Bronchial epithelial cell (primary cell): ENCODE measurements at places on chromosomes 7 and 10.

DNA sequence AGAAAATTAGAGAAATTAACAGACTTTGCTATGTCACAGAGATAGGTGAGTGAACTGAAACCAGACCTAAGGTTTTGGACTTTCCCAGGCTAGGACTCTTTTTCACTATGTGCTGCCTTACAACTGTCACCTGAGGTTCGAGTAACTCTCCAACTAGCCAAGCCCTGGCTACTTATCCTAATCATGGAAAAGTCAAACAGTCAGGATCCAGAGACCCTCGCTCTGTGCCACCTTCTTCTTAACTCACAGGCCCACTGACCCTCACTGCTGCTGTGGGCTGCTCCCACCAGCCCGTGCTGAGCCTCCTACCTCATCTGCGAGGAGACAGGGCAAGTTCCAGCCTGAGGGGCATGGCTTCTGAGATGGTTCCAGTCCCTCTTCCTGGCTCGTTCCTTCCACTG lies 211.4 kb upstream of the KLF14 start:
- DNase-seq: peak; percentile 37

GRCh38 chr7:44748045-44748947 lies at the start of gene ZMIZ2:
Gene ZMIZ2 (plus strand): TSS chr7:44748847. CDS start chr7:44756250, 7,403 bp downstream.
- peak; percentile 57 for DNase-seq

GRCh38 chr10:1228467-1228975 lies 172.3 kb downstream of the WDR37 start:
- DNase-seq: no peak

- no peak for DNase-seq
These were observed 259.6 kb downstream of the RPS24 start for GRCh38 chr10:78292982-78293865.

DNA sequence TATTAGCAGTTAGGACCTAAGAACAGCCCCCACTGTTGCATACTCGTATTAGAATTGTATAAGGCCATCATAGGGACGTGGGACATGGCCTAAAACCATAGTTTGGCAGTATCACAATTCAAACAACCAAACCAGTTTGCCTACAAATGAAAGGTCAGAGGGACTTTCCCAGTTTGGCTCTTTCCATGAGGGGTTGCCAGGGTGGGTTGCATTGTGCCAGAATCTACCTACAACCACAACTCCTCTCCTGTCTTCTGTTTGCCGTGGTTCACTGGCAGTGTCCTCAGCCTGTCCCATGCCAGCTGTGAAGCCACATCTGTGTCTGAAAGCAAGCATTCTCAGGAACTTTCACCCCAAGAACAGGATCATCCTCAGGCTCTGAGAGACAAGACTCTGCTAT lies 44.5 kb downstream of the PIK3AP1 start:
- no peak for DNase-seq

- DNase-seq: peak; percentile 32
These were observed 14.7 kb downstream of the CDNF start for GRCh38 chr10:14822879-14823755.

DNA sequence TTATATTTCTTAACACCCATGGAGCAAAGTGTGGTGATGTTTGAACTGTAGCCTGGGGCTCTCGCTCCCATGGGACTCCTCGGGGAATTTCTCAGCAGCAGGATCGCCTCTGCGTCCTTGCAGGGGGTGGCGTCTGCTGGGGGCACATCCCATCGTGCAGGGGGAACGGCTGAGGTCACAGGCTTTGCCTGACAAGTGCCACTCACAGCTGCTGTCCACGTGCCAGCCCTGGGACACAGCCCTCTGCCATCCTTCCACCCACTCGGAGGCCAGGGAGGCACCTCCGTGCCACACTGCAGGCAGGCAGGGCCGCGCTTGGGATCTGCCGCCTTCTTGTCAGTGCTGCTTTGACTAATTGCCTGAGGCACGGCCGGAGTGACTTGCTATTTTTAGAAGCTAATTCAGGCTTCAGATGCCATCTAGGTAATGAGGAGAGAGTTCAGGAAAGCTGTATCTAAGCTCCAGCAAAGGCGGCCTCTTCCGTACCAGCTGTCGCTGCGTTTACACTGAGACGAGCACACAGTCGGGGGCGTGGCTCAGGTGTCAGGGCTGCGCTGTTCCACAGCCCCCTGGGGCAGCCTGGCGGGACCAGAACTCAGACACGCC lies 45.7 kb downstream of the PITRM1 start:
- no peak for DNase-seq

- no peak for DNase-seq
These were observed 270.8 kb downstream of the ELFN1 start for GRCh38 chr7:1940863-1941262.

DNA sequence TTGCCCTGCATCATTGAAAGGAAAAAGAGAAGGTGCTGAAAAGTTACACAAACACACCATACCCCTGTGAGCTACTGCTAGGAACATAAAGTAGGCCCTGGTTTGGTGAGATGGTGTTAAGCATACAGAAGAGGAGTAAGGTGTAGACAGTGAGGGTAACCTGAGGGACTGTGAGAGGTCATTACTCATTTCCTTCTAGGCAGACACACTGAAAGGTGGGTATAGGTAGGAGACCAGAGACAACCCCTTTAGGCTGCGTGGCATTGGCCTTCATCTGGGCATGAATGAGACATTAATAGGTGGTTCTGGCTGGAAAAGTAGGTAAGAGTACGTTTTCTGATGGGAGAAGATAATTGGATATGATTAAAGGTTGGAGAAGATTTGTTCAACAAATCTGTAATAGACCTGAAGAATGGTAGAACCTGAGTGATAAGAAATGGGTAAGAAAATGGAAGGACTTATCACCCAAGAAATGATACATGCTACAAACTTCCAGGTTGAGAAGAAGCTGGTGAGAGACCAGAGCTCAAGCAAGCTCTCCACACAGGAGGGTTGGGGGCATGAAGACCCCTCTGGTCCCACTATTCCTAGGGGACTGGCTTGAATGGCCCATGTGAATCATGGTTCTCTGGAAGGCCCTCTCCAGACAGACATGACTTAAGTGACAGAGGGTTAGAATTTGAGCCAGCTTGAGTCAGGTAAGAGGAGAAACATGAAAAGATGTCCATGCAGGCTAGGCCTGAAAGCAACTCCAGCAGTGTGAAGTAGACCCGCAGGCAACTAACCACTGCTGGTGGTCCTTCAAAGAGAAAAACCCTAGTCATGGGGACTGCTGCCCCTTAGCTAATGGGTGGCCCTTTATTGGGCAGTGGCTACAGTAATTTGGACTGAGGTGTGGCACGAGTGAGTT lies 3.8 kb downstream of the COMTD1 start:
- DNase-seq: no peak

GRCh38 chr7:51224811-51225595 lies 91.6 kb downstream of the COBL start:
- DNase-seq: peak; percentile 81

GRCh38 chr7:23100697-23101096 lies 4.9 kb upstream of the KLHL7 start:
- DNase-seq: no peak

GRCh38 chr10:100980711-100981110 lies 6.6 kb downstream of the MRPL43 start:
- DNase-seq: no peak

DNA sequence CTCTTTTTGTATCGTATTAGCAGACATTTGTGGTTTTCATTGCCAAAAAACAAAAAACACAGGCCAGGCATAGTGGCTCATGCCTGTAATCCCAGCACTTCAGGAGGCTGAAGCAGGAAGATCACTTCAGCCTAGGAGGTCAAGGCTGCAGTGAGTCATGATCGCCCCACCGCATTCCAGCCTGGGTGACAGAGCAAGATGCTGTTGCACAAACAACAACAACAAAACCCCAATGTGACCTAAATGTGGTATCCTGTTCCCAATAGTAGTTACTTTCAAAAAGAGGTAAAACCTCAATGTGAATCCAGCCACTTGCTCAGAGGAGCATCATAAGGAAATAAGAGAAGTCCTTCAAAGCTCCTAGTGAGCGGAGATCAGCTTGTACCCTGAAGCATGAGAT lies 45.8 kb upstream of the SKAP2 start:
- DNase-seq: peak; percentile 80

DNA sequence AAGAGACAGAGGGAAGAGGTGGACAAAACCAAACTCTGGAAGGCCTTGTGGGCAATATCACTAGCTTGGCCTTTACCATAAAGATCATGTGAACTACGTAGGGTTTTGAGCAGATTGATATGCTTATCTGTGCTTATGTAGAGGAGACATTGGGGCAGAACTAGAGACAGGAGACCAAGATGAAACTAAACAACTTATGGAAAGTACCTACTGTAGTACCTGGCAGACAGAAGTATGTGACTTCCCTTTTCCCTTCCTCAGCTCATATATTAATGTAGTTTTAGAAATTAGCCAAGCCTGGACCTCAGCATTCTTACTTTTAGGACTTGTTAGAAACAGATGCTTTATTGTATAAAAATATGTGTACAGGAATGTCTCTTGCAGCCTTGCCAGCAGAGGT lies 14.0 kb upstream of the IL6 start:
- no peak for DNase-seq

- no peak for DNase-seq
These were observed 102.0 kb downstream of the PRKAG2 start for GRCh38 chr7:151774951-151775350.

- no peak for DNase-seq
These were observed 3.7 kb upstream of the ZNF800 start for GRCh38 chr7:127396184-127396583.

DNA sequence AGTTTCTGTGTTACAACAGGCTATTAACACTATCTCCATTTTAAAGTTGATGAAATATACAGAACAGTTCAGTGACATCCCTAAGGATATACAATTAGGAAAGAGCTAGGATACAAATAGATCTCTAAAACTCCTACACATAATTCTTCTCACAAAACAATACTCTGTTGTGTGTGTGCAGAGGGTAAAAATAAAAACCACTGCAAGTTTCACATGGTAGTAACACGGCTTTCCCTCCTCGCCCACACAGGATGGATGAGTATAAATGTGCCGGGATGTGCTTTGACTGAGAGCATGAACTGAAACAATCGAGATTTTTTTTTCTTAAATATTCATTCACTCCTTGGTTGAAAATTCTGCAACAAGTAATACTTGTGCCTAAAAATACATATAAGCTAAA lies 131.5 kb upstream of the C1QL3 start:
- DNase-seq: no peak

GRCh38 chr10:97150013-97150595 lies 35.7 kb downstream of the SLIT1 start:
- DNase-seq: no peak

DNA sequence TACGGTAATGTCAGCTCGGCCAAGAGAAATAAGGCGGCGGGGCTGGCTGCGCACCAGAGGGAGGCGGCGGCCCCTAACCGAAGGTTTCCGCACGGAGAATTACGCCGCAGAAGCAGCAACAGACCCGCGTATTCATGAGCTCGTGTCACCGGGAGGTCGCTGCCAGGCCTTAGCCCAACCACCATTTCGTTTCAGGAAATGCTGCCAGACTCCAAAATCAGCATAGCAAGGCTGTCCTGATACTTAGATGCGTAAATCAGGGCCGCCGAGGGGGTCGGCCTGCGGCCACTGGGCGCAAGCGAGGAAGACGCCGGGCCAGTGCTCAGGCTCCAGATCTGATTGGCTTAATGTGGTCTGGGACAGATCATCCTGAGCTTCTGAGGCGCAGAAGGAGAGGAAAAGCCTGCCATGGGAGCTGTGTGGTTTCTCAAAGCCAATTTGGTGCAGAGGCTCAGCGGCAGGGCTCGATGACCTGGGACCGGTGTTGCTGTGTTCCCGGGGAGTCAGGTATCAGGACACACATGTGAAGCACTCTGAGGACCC lies 247.9 kb downstream of the BAMBI start:
- DNase-seq: no peak

GRCh38 chr7:42588876-42589275 lies 323.0 kb downstream of the C7orf25 start:
- peak; percentile 64 for DNase-seq

DNA sequence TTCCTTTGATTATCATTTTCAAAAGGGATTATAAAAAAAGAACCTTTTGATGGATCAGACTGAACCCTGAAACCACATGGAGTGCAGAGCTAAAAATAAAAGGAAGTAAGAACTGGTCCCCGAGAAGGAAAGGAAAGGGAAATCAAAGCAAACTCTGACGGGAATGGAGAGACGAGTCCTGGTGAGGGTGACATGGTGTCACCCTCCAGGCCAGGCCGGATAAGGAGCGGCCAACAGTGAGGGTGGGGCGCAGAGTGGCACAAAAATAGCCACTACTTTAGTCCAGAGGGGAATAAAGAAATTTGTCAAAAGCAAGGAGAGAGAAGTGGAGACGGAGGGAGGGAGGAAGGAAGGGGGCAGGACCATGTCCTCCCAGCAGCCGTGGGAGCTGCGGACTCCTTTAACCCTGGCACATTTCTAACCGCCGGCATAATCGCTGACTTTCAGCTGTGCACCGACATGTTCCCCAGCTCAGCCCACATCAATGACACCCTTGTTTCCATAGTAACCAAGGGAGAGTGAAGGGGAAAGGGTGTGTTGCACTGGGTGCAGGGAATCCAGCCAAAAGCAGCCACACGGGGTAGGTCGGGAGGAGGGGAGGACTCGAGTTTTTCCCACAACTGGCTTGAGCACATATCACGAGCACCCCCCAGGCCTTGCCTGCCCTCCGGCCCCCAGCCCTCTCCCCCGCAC lies 29.7 kb downstream of the TRIM8 start:
- DNase-seq: peak; percentile 87

DNA sequence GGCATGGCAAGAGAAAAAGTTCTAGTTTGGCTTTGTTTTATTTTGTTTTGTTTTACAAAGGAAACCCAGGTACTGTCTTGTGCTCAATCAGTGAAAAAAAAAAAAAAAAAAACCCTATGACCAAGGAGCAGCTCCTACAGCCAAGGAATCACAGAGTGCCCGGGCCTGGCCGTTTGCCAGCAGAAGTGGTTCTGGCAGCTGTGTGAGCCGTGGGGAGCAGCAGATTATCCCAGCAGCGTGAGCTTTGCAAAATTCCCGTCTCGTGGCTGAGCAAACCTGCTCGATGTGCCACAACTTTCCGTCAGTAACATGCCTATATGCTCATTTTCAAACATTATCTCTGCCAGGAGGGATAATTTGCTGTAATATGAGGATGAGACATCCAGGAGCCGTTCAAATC lies 293.7 kb downstream of the POU6F2 start:
- DNase-seq: no peak

GRCh38 chr7:111531993-111532392 lies 30.3 kb downstream of the IMMP2L start:
- peak; percentile 19 for DNase-seq

- peak; percentile 4 for DNase-seq
These were observed 402 bp upstream of the CDHR1 start for GRCh38 chr10:84193846-84194423.

- DNase-seq: no peak
These were observed 30.8 kb downstream of the PRLHR start for GRCh38 chr10:118564652-118565051.

- DNase-seq: no peak
These were observed 39.6 kb upstream of the MET start for GRCh38 chr7:116632384-116632783.

DNA sequence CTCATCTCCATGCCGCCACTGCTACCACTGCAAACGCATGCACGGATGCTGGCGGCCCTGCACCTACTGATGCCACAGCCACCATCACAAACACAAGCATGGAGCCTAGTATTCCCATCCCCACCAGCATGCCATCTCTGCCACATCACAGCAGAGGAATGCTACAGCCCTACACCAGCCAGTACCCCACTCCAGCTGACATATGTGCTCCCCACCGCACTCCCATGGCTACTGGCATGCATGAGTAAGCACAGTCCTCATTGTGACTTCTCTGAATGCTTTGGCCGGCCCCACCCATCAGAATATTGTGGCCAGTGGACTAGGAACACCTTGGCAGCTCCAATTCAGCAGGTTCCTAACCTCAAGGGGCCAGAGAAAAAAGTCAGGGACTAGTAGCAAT lies 705.5 kb downstream of the POM121L12 start:
- DNase-seq: peak; percentile 4
